ENCODE measurements at places on chromosomes 12 and 14.
A peak's percentile ranks its signal among the peaks of the same experiment; 100 is the strongest.

DNA sequence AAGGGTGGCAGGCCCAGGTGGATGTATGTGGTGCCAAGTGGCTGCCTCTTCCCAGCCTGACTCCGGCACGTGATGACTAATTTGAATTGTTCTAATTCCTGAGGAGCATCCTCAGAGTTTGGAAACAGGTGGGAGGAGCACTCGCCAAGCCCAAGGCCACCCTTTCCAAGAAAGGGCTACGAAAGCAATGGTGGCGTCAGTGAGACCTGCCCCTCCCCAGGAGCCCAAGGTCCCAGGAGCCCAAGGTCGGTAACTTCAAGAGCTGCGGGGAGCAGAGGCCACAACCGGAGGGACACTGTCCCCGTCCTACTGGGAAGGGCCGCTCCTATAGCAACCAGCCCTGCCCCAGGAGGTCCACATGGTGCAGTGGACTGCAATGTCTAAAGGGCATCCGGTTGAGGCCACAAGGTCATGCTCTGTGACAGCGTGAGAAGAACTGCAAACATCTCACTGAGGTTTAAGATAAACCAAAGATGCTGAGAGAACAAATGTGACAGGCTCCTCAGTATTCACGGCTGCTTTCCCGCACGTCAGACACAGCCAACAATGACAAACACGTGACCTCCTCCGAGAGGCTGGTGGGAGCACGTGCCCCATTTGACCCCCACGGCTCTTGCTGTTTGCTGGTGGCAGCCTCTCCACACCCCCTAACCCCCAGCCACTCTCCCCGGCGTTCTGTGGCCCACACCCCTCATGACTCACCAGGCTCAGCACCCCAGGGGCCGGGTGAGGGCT, 79.6 kb downstream of the ITPK1 start:
- peak; percentile 82 for DNase-seq

DNA sequence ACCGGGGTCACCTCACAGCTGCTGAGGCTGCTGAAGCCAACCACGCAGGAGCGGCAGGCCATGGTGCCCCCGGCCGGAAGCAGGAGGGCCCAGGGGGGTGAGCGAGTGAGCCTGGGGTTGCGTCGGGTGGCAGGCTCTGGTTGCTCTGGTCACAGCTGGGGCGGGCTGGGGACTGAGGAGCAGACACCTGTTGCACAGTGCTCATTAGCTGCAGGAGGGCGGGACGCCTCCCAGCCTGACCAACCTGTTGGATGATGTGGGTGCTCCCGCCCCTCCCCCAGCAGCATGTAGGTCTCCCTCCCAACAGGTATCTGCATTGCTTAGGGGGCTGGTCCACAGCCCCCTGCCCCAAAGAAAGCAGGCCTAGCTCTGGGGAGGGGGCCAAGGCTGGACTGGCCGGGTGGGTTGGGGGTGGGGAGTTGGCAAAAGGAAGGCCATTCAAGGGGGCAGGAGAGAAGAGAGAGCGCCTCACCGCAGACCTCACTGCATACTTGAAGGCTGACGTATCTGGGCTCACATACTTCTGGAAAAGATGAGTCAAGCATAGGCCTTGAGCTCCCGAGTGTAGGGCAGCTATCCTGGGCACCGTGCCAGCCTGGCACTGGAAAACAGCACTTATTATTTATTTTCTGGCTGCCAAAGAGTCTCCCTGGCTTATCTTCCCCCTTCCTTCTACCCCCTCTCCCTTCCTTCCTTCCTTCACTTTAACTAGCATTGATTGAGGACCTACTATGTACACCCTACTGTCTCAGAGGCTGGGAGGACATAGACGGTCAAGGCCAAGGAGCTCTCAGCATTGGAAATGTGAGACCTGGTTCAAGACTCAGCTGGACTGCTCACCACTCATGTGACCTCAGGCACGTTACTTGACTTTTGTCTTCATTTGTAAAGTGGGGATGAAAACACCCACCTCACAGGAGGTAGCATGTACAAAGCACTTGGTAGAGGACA, at the start of gene KRT80:
Gene KRT80 (minus strand): TSS at position 174 of the 951 bp plus-strand sequence. CDS start 112 bp downstream, at position 62.
- peak; percentile 88 for DNase-seq

DNA sequence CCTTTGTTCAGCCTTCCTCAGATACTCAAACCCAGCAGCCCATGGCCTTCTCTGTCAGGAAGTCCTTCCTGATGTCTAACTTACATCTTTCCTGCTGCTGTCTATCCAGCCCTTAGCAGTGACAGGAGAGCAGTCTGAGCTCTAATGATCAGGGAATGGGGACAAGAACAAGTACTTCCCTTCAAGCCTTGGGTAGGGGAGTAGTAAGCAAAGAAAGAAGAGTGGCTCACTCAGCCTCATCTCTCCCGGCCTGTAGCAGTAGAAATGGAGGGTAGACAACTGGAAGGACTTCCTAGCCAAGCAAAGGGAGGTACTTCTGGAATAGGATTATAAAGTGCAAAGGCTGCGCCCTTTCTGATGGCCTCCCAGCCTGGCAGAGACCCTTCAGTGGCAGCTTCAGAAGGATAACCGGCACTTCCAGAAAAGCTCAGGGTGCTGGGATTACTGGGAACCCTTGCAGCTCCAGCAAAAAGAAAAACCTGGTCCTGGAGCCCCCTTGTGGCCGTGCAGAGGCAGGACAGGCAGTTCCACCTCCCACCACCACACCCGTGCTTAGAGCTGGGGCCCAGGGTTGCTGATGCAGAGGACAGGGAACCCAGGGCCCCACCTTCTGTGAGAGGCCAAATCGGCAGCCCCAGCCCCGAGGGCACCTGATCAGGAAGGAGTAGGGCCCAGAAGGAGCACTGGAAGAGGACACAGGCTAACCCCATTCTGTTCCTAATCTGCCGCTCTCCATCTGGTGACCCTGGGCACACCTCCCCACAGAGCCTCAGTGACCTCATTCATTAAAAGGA, 12.4 kb upstream of the SMUG1 start:
- DNase-seq: peak; percentile 81

DNA sequence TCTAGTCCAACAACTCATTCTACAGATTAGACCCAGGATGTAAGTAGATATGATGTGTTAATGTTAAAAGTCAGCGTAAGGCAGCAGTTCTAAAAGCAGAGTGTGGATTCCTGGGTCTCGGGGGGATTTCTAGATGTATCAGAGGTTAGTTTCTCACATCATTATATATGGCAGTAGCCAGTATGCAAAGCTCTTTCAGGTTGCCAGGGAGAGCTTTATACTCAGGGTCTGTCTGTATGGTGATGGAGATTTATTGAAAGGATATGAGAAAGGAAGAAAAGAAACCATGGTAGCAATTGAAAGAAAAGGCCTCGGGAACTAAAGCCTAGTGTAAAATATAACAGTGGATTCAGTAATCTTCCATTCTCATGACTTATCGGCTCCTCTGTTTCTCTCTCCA, 26.2 kb upstream of the PAWR start:
- no peak for DNase-seq

- no peak for DNase-seq
These were observed 187.0 kb downstream of the SPTSSA start for GRCh38 chr14:34275078-34275477.

GRCh38 chr14:44963044-44963528, 1.1 kb downstream of the TOGARAM1 start:
- no peak for DNase-seq
